ENCODE measurements at places on chromosomes 3 and 15.

GRCh38 chr15:67998599-67999133 is 55.4 kb upstream of the PIAS1 start:
- DNase-seq = no peak

DNA sequence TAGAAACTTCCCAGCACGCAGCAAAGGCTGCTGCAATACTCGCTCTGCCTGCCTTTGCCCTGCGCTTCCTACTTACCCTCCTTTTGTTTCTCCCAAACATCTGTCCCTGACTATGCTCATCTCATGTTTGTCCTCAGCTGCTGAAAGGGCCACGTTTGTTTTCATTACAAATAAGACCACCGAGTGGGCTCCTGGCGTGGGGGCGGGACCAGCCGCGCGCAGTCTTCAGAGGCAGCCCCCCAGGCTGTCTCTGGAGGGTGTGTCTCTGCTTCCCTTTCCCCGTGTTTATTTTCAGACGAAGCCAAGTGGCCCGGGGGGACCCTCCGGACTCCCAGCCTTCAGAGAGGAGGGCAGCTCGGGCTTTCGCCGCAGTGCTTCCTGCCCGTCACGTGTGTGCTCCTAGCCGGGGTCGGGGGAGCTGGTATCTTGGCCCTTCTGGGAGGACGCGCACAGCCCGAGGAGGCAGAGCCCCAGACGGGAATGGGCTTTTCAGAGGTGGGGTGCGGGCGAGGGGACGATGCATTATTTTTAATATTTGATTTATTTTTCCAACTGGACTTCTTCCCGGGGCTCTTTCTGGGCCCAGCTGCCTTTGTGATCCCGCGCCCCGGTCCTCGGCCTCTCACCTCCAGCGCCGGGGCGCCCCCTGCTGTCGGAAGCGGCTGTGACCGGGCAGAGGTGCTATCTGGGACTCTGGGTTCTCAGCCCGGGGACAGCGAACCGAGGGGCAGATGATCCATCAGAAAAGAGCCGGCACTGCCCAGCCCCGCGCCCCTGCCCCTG is 70.0 kb upstream of the CGNL1 start:
- peak; percentile 86 for DNase-seq

DNA sequence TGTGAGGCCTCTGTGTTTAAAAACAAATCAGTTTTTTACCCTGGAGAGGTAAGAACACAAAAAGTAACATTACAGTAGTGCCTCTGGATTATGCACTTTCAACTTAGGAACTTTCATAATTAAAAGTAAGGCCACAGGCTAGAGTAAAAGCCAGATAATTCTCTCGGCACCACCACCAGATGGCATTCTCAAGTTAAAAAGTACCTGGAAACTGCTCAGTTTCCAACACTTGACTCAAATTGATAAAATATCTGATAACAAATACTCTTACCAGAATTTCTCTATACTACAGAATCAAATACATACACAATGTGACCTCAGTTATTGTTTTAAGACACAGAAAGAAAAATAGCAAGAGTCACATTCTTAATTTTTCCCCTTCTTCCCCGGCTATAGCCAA is 19.9 kb downstream of the SPICE1 start:
- peak; percentile 40 for DNase-seq

DNA sequence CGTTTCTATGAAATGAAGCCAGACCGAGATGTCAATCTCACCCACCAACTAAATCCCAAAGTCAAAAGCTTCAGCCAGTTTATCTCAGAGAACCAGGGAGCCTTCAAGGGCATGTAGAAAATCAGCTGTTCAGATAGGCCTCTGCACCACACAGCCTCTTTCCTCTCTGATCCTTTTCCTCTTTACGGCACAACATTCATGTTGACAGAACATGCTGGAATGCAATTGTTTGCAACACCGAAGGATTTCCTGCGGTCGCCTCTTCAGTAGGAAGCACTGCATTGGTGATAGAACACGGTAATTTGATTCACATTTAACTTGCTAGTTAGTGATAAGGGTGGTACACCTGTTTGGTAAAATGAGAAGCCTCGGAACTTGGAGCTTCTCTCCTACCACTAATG is 41.9 kb upstream of the TRA2B start:
- DNase-seq = no peak

DNA sequence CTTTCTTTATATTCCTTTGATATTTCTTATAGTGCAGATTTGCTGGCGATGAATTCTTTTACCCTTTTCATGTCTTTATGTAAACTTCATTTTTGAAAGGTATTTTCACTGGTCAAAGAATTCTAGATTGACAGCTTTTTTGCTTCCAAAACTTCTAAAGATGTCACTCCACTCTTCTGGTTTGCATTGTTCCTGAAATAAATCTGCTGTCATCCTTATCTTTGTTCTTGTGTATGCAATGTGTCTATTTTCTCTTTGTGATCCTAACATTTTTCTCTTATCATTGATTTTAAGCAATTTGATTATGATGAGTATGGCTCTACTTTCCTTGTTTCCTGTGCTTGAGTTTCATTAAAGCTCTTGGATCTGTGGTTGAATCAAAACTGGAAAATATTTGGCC is 103.4 kb downstream of the GLDN start:
- no peak for DNase-seq

- DNase-seq = no peak
Observed at GRCh38 chr3:116340680-116341216, 104.5 kb downstream of the LSAMP start.

- no peak for DNase-seq
Observed at GRCh38 chr3:41120460-41120859, 78.8 kb upstream of the CTNNB1 start.

- no peak for DNase-seq
Observed at GRCh38 chr3:100647171-100647570, 37.8 kb downstream of the ADGRG7 start.
